ENCODE measurements at places on chromosomes 5 and 9.

GRCh38 chr5:120504057-120504456 is 40.0 kb downstream of the PRR16 start:
- DNase-seq: no peak

DNA sequence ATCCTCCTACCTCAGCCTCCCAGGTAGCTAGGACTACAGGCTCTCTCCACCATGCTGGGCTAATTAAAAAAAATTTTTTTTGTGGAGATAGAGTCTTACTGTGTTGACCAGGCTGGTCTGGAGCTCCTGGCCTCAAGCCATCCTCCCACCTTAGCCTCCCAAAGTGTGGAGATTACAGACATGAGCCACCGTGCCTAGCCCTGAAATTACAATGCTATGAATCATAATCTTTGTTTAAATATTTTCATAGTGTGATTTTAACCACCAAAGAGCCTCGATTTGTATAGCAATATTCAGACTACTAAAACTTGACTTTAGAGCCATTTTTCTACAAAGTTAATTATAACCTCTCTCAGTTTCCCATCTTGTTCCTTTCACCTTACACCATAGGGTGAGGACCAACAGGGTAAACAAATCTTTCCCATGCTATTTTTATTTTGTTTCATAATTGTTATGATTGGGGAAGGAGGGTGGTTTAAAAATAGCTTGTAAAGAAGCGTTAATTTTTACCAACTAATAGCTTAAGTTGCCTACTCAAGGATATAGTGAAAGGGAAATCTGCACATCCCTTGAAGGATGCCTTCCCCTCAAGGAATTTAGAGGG is 32.7 kb downstream of the UBE2D2 start:
- DNase-seq: peak; percentile 27

DNA sequence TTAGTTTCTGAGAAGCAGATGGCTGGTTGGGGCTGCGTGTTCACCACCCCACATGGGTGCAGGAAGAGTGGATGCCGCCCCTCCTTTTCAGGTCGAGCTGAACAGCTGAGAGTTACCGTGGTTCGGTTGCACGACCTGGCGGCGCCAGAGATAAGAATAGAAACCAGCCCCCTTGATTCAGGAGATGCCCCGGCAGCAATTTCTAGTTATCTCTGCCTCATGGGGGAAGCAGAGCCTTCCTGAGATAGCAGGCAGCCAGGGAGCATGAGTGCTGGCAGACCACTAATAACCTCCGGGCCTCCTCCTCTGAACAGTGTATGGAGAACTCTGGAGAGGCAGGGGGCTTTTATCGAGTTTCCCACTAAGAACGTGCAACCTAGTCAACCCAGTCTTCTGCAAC is 177.8 kb downstream of the NSG2 start:
- no peak for DNase-seq

- DNase-seq: no peak
These were observed 33.8 kb upstream of the ANXA2R start for GRCh38 chr5:43073597-43074546.

DNA sequence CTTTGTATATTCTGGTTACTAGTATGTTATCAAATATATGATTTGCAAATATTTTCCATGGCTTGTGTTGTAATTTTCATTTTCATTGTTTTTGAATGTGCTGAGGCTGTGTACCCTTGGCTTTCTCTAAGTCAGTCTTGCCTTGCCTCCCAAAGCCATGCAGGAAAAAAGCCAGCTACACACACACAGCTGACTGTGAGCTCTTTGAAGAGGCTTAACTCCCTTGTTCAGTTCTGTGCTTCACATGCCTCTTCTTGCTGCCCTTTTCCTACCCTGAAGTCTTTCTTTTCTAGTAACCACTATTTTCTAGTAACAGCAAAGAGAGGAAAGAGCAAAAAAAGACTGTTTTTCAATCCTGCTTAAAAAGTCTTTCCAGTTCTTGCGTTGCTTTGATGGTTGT is 53.9 kb downstream of the KCNN2 start:
- no peak for DNase-seq

GRCh38 chr5:7671381-7671993 is 179.4 kb downstream of the CFAP90 start:
- no peak for DNase-seq

GRCh38 chr9:2655411-2655901 is 33.9 kb downstream of the VLDLR start:
- peak; percentile 78 for DNase-seq

Data from astrocyte of the cerebellum (primary cell).